ENCODE measurements at places on chromosomes 4 and X.

DNA sequence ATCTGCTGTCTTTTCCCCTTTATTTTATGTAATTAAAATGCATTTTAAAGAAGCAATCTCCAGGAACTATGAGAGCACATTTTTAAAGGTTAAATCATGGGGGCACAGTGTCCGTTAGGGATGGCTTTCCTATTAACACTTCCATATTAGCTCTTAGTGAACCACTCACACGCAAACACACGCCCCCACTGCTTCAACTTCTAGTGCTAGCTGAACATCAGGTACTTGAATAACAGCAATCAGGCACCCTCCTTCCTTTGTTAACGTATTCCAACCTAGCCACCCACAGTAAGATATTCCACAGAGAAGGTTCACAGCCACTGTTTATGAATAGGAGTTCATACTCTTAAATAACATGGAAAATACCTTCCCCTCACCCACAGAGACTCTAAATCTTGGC is 9.3 kb downstream of the TMEM255A start:
- no peak for ATAC-seq

- ATAC-seq, result peak; percentile 22
Measured at GRCh38 chrX:103674531-103675454, 11.7 kb downstream of the MORF4L2 start.

GRCh38 chr4:72568959-72569718 is at the start of gene ADAMTS3:
Gene ADAMTS3 (minus strand): TSS chr4:72569221. CDS start chr4:72568762, 459 bp downstream.
- ATAC-seq, result peak; percentile 78

GRCh38 chrX:134999469-134999868 is 8.7 kb downstream of the SMIM10 start:
- ATAC-seq, result peak; percentile 65

- peak; percentile 74 for ATAC-seq
Measured at GRCh38 chrX:70664726-70665125, 220.1 kb downstream of the DLG3 start.

DNA sequence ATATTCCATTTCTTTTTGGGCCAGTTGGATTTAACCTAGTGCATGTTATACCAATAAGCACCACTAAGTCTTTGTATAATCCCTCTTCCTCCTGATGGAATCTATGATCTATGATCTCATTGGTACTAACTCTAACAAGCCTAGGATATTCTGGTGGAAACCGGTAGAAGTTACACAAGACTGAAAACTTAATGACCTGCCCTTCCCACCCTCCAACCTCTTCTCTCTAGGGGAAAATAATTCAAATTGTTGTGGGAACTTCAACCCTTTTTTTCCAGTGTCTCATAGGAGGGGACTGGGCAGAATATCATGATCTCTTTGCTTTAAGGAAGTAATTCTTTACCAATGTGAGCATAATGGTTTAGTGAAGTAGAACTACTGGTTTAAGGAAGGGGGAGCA is 289.5 kb upstream of the BOD1L1 start:
- no peak for ATAC-seq

DNA sequence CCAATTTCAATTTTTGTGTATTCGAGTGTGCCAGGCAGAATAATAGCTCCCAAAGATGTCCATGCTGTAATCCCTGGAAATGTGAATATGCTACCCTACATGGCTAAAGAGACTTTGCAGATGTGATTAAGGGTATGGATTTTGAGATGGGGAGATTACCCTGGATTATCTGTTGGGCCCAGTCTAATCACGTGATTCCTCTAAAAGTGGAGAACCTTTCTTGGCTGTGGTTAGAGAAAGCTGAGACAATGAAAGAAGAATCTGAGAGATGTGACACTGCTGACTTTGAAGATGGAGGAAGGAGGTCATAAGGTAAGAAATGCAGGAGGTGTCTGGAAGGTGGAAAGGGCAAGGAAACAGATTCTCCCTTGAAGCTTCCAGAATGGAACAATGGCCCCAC is 503.5 kb upstream of the PITX2 start:
- ATAC-seq, result no peak

DNA sequence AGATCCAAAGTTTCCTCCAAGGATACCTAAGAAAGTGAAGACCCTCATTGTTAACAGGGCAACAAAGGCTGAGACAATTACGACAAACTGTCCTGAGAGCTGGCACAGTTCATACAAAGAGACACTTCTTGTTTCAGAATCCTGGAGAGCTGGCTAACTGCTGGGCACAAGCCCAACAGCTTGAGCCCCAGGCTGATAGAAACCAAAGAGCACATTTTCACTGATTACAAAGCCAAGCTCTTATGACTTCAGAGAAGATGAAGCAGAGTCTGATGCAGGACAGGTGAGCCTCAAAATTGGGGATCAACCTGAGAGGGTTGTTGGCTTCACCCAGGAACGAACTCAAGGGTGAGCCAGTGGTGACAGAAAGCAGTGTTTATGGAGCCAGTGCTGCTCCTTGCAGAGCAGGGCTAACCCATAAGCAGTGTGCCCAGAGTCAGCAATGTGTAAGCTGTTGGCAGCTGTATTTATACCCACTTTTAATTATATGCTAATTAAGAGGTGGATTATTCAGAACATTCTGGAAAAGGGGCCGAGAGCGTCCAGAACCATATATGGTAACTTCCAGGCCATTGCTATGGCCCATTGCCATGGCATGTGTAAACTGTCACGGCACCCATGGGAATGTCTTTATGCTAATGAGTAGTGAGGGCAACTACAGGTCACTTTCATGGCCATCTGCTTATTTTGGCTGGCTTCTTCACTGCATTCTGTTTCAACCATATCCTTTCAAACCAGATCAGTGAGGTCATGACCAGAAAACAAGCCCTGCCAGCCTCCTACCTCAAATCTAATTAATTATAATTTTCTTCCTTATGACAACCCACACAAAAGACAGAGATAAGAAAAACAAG is 183.7 kb downstream of the EVC2 start:
- no peak for ATAC-seq

GRCh38 chr4:127708985-127709384 is 21.2 kb upstream of the SLC25A31 start:
- peak; percentile 91 for ATAC-seq

DNA sequence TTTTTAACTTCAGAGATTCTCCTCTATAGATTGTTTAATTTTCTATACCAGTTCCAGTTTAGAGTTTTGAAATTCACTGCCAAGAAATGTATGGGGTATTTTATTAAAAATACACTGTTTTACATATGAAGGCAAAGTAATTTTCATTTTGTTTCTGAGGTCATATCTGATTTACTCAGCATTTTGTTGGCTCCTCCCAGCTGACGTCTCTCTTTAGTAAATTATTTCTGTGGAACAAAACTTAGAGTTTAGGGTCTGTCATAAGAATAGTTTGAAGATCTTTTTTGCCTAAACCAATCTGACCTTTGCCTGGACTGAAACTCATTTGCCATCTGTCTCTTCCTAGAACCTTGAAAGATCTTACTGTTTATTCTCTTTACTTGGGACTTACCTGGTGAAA is 16.9 kb downstream of the FNIP2 start:
- no peak for ATAC-seq

- ATAC-seq, result no peak
Measured at GRCh38 chr4:6017800-6018199, 431 bp downstream of the C4orf50 start.

DNA sequence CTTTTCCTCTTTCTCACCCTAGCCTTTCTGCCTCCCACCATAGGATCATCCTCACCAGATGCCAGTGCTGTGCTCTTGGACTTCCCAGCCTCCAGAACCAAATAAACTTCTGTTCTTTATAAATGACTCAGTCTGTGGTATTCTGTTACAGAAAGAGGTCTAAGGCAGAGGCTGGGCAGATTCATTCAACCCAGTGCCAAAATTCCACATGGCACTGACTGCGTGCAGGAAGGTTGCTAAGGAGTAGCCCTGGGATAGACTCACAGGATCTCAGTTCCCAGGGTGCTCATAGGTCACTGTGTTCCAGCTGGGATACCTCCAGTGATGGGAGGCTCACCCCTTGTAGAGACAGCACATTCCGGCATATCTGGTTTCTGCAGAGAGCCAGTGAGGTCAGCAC is 22.0 kb downstream of the SORCS2 start:
- ATAC-seq, result no peak

DNA sequence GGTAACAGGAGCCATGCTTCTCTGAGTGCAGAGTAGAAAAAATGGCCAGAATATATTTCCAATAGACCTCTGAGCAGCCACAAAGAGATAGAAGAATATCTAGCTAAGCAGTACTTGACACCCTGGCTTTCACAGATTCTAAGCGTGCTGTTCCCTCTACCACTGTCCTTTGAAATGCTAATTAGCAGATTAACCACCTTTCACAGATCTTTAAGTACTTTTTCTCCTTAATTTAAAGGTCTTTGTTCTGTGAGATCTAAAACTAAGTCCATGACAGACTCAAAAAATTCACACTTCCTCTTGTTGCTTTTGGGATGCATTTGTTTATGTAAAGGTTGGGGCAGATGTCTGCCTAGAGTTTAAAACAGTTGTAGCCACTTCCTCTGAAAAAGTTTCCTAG is 28.3 kb upstream of the MAGEC2 start:
- ATAC-seq, result no peak

GRCh38 chrX:120242813-120243212 is 7.8 kb upstream of the ZBTB33 start:
- no peak for ATAC-seq

GRCh38 chr4:108612365-108612764 is 8.0 kb upstream of the RPL34 start:
- ATAC-seq, result no peak

DNA sequence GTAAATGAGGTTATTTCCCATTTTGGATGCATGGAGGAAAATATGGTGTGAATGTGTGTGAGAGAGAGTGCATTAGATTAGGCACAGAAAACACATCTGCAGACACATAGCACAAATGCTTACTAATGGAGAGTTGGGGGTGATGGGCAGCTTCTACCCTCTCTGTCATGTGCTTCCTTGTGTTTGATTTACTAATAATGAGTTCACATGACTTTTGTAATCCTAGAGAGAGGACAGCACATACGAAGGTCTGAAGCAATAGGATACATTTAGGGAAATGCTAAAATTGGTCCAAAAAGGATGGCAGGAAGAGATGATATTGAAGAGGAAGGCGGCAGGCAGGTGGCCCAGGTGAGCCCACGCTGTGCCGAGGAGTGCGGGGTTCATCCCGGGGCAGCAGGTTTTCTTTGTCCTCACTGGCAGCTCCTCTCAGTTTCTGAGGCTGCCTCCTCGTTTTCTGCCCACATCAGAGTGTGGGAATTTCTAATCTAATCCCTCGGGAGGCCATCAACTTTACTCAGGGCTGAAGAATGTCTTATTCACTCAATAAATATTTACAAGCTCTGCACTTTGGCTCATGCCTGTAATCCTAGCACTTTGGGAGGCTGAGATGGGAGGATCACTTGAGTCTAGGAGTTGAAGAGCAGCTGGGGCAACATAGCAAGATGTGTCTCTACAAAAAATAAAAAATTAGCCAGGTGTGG is 15.9 kb upstream of the MAP9 start:
- peak; percentile 61 for ATAC-seq

DNA sequence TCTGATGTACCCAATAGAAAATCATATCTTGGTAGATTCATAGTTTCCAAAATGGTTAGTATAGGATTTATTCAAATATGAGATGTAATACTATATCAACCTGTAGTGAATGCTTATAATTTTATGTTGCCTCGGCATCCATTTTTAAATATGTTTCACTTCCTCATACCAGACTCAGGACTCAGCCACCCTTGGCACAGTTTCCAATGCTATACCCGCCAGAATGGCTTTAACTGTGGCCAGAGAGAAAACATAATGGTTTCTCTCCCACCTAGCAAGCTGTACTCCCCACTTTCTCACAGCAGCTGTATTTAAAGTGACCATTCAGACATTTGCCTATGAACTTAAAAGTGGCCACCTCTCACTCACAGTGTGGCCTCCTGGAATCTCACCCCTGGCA is 466.6 kb upstream of the PABPC4L start:
- ATAC-seq, result peak; percentile 61

DNA sequence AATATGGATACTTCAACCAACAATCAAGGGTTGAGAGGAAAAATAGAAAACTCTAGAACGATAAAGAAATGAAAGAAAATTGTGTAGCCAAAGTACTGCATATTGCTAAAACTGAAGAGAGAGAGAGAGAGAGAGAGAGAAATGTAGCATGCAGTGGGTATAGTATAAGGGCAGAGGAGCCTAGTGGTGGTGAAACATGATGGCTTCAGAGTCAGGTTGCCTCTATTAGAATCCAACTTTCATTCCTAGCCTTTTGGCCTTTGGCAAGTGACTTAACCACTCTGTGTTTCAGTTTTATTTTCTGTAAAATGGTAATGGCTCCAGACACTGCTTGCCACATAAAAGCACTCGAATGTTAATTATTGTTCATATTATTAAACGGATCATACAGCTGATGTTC is 71.2 kb upstream of the NAF1 start:
- no peak for ATAC-seq

- no peak for ATAC-seq
Measured at GRCh38 chr4:1115528-1116293, 2.3 kb upstream of the RNF212 start.

- ATAC-seq, result peak; percentile 87
Measured at GRCh38 chr4:42515156-42515884, 118.0 kb downstream of the SHISA3 start.

GRCh38 chr4:101813604-101814003 is 23.1 kb downstream of the BANK1 start:
- no peak for ATAC-seq

- peak; percentile 70 for ATAC-seq
Measured at GRCh38 chr4:151163855-151164254, 64.4 kb downstream of the RPS3A start.
